ENCODE measurements at places on chromosomes 13 and 19.

DNA sequence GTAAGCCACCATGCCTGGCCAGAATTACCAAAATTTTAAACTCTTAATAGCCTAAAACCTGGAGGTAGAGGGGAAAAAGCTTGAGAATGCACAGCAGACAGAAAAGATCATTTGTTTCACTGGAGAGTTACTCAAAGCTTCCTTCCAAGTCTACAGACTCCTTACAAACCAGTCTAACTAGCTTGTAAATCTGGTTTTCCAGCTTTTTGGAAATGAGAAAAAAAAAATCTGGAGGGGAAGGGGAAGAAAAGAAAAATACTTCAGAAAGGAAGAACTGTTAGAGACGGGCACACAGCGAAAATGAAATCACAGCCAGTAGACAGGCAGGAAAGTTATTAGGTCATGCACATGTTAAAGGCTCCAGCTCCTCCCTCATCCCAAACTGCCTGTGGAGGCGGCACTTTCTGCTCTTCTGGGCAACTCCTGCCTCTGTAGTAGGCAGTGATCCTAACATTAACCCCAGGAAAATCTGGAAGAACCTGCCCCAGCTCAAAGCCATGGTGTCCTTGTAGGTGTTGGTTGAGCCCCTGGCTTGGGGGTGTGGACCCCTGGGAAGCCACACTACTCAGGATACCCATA is 17.3 kb downstream of the PARP4 start:
- no peak for DNase-seq

- no peak for DNase-seq
Measured at GRCh38 chr19:38323291-38323690, 3.6 kb downstream of the KCNK6 start.

DNA sequence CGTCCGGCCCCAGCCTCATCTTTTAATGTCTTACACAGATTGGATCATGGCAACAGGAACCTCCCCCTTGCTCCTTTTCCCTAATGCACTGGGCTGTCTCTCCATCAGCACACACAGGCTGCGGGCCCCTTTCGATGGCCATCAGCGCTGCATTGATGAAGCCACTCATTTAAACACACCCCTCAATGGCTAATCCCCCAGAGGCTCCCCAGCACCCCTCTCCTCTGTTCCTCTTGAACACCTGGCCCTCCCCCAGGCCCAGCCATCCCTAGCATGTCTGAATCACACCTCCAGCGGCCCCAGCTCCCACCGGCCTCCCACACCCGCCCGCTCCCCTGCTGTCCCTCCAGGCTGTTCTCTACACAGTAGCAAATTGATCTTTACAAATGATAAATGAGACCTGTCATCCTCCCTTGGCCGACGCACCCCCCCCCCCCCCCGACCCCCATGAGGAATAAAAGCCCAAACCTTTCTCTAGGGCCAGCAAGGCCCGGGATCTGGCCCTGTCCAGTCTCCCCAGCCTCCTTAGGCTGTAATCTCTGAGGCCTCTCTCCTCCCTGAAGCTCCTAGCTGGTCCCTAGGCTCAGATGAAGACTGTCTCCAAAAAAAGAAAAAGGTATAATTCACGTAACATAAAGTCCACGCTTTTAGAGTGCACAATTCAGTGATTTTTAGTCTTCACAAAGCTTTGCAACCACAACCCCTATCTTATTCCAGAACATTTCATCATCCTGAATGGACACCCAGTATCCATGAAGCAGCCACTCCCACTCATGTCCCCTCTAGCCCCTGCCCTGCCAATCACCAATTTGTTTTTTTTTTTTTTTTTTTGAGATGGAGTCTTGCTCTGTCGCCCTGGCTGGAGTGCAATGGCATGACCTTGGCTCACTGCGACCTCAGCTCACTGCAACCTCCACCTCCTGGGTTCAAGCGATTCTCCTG is 7.4 kb downstream of the RPL28 start:
- no peak for DNase-seq

DNA sequence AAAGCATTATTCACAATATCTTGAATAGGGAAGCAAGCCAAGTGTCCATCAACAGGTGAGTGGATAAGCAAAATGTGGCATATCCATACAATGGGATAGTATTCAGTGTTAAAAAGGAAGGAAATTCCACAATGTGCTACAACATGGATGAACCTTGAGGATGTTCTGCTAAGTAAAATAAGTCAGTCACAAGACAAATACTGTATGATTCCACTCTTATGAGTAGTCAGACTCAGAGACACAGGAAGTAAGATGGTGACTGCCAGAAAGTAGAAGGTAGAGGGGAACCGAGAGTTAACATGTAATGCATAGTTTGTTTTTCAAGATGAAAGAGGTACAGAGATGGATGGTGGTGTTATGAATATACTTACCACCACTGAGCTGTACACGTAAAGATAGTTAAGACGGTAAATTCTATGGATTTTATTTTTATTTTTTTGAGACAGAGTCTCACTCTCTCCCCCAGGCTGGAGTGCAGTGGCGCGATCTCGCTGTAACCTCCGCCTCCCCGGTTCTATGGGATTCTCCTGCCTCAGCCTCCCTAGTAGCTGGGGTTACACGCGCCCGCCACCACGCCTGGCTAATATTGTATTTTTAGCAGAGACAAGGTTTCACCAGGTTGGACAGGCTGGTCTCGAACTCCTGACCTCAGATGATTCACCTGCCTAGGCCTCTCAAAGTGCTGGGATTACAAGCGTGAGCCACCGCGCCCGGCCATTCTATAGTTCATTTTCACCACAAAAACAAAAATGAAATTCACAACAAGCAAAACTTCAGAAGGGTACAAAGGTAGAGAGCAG is 1.0 kb upstream of the CHAMP1 start:
- DNase-seq = no peak

DNA sequence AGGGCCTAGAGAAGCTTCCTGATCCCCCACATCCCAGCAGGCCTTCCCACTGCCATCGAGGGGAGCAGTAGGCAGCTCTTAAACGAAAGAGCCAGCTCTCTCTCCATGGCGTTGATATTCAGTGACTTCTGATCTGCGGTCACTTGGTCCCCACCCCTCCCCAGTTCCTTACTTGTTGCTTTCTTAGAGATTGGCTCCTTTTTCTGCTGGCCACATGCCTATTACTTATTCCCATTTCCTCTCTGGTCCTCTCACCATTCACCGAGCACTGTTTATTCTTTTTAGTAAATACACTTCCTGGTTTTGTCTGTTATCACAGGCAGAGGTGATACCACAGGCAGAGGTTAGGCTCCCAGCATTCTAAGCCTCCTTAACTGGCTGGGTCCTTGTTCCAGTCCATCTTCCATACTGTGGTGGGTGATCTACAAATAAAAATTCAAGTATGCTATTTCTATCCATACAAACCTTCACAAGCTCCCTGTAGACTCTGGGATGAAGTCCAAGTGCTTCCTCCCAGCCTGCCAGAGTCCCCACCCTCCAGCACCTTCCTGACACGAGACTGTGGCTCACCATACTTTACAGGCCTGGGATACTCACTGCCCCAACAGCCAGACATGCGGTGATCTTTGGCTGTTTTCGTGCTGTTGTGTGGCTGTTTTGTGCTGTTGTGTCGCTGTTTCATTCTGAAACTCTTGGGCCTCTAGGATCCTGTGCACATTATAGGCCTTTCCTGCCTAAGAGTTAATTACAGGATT is 315.9 kb downstream of the ATP8A2 start:
- DNase-seq = peak; percentile 69

DNA sequence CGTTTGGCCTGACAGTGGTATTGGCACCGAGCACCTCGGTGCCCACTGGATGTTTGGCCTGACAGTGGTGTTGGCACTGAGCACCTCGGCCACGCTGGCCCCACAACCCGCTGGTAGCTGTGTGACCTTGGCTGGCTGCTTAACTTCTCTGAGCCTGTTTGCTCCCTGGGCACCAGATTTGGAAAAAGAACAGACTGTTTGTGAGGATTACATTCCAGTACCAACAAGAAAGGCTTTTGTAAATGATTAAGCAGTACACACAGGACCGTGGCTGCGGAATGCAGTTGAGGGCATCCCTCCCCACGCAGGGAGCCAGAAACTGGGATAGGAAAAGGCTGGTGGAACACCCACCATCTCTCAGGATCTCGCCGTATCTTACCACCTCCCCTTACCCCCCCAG is 31.9 kb downstream of the SLC25A42 start:
- DNase-seq = no peak

GRCh38 chr13:42762251-42762650 is 19.1 kb upstream of the FAM216B start:
- no peak for DNase-seq

DNA sequence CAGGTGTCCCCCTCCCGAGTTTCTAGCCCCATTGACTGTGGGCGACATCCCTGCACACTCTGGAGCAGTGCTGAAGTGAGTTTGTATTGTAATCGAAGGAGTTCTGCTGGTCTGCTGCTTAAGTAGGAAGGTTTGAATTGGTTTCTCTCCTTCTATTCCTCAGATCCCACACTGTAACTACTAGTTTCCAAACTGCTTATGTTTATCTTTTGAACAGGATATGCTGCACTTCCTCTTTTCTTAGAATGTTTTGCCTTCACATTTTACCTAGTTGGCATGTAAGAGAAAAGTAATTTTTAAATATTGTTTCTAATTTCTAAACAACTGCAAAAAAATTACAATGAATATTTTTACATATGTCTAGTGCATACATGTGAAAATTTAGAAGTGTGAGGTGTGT is 511.8 kb downstream of the KLF12 start:
- DNase-seq = no peak

GRCh38 chr19:41876847-41877832 is at the start of gene CD79A:
Gene CD79A, plus strand, starts transcription at chr19:41877279. Its CDS starts 26 bp downstream, at chr19:41877305.
- DNase-seq = no peak

GRCh38 chr19:13526552-13526951 is 20.3 kb upstream of the CACNA1A start:
- no peak for DNase-seq

GRCh38 chr13:78600280-78600883 is 3.0 kb downstream of the POU4F1 start:
- no peak for DNase-seq

DNA sequence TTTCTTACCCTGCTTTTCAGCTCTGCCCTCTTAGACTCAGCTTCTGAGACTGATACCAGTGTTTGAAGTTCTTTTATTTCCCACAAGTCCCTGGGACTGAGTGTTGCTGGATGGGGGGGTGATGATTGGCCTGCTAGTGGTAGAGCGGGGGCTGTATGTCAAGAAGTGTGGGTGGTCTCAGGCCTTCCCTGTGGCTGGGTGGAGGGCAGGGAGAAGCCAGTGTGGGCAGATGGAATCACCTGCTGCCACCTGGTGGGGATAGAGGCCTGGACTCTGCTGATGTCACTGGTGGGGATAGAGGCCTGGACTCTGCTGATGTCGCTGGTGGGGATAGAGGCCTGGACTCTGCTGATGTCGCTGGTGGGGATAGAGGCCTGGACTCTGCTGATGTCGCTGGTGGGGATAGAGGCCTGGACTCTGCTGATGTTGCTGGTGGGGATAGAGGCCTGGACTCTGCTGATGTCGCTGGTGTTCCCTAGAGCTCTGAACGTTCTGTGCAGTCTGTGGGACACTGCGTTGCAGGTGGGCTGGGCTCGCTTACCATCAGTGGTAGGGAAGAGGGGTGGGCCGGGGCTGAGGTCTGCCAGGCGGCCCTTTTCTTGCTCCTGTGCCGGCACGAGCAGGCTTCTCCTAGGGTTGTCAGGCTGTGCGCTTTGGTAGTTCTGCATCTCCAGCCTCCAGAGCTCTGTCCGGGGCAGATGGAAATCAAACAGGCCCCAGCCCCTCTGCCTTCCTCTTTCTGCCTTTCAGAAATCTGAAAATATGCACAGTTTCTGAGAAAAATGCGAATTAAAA is 101.3 kb downstream of the ARHGEF7 start:
- DNase-seq = peak; percentile 64

- DNase-seq = no peak
Measured at GRCh38 chr13:69946511-69946910, 161.1 kb upstream of the ATXN8OS start.

- DNase-seq = no peak
Measured at GRCh38 chr13:83815598-83815997, 66.7 kb downstream of the SLITRK1 start.

DNA sequence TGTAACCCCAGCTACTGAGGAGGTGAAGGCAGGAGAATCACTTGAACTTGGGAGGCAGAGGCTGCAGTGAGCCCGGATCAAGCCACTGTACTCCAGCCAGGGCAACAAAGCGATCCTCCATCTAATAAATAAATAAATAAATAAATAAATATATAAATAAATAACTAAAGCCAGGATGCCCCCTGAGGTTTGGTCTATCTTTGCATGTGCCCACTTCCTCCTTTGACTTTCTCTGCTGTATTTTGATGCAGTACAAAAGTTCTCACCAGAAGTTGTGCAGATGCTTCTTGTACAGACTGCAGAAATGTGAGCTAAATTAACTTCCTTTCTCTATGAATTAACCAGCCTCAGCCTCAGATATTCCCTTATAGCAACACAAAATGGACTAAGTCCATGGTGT is 6.5 kb upstream of the N4BP2L2 start:
- DNase-seq = no peak

DNA sequence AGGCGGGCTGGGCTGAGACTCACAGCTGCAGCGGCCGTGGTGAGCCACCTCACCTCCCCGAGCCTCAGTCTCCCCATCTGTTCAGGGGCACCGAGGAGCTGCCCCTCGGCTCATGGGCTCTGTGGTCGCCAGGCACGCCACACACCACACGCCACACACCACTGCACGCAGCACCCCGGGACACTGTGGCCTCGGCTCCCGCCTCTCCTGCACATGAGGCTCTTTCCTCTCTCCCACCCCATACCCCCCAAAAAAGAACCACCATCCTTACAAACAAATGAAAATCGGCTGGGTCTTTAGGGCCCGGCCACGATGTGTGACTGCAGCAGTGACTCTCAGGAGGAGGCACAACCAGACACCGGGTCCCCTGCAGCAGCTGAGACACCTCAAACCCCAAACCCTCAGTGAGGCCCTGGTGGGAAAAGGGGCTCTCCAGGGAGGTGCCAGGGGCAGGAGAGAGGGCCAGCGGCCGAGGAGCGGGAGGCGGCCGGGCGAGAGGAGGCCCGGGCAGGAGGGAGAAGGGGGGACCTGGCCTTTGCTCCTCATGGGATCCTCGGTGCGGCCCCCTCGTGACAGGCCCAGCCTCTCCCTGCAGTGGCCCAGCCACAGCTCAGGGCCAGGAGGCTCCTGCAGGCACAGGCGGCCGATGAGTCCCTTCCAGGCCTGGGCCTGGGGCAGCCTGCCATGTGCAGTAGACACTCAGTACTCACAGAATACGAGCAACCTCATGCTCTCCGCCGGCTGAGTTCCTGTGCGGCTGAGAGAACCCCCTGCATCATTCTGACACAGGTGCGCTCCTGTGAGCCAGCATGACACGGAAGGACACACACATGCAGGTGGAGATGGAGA is 66.3 kb downstream of the RASA3 start:
- DNase-seq = no peak

DNA sequence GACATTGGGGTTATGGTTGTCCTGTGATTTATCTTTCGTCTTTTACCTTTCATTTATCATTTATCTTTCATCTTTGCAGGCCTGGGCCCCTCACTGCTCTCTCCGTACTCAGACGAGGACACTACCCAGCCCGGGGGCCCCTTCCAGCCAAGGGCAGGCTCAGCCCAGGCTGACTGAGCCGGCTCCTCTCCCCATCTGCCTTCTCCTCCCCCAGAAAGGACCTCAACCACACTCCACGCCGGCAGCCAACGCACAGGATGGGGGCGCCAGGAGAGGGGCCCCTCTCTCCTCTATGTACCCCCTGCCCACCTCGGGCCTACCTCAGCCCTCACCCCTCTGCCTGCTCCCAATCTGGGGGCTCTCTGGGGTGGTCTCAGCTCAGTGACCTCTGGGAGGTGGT is 7.4 kb upstream of the PPP5C start:
- DNase-seq = no peak

Data from cerebellum (tissue), 4 donors.